ENCODE measurements at places on chromosomes 16 and 17.

- no peak for DNase-seq
Observed at GRCh38 chr17:35404360-35404759, 27.9 kb downstream of the SLFN12 start.

GRCh38 chr17:40452216-40452787 lies 9.1 kb downstream of the IGFBP4 start:
- no peak for DNase-seq

- no peak for DNase-seq
Observed at GRCh38 chr16:27505297-27506236, 44.1 kb downstream of the GTF3C1 start.

DNA sequence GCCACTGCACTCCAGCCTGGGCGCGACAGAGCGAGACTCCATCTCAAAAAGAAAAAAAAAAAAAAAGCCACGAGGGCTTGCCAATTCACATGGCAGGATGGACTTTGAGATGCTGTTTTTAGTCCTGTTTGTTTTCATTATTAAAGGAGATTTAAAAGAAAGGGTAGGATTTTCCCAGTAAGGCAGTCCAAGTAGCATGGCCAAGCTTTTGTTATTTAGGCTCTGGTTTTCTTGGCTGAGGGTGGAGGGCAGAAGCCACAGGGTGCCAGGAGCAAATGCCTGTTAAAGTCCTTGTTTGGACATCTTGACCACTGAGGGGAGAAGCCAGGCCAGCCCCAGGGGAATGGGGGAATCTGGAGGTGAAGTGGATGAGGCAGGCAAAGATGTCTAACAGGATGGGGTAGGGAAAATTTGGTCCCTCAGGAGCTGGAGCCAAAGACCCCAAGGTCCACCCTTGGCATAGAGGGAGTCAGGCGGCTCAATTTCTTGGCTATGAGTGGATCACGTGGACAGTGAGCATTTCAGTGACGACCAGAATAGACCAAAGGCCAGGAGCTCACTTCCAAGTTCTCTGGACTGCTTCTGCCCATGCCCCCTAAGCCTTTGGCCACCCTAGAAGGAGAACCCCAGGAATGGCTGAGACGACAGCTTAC lies 20.8 kb upstream of the PLLP start:
- DNase-seq: no peak

GRCh38 chr17:49676276-49676868 lies 1.5 kb downstream of the SPOP start:
- DNase-seq: no peak

GRCh38 chr17:6711081-6711674 lies 2.0 kb downstream of the SLC13A5 start:
- no peak for DNase-seq

GRCh38 chr17:64232466-64233262 lies 30.4 kb downstream of the TEX2 start:
- no peak for DNase-seq

DNA sequence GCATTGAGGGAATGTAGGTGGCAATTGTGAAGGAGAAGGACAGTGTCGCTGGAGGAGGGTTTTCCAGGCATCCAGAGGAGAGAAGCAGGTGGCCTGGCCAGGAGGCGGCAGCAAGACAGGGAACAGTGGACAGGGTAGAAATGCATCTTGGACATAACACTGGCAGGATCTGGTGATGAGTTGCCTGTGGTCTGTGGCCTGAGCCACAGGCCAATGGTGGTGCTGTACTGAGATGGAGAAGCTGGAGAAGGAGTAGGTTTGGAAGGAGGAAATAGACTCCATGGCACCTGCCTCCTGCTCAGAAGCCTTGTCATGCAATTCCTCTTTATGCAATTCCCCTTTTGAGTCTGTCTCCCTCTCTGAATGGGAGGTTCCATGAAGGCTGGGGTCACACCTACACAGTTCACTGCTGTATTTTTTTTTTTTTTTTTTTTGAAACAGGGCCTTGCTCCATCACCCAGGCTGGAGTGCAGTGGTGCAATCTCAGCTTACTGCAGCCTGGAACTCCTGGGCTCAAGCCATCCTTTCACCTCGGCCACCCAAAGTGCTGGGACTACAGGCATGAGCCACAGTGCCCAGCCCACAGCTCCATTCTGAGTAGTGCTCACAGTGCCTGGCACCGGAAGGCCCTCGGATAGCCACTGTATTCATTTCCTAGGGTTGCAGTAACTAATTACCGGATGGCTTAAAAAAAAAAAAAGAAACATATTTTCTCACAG lies 13.5 kb upstream of the CACNG4 start:
- DNase-seq: no peak

All from stimulated activated CD4-positive, alpha-beta T cell treated with anti-CD3 and anti-CD28 coated beads, Interleukin-15, amount 100 ng/mL, for 1 hour (primary cell).